ENCODE measurements at places on chromosomes 4 and X.

DNA sequence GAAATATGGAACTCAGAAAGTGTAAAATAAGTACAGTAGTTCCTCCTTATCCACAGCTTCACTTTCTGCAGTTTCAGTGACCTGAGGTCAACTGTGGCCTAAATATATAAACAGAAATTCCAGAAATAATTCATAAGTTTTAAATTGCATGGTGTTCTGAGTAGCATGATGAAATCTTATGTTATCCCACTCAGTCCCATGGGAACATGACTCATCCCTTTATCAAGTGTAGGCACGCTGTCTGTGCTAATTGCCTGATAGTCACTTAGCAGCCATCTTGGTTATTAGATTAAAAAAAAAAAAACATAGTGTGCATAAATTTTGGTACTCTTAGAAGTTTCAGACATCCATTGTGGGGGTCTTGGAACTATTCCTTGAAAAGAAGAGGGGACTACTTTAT, 983.4 kb upstream of the ADGRL3 start:
- DNase-seq: no peak

DNA sequence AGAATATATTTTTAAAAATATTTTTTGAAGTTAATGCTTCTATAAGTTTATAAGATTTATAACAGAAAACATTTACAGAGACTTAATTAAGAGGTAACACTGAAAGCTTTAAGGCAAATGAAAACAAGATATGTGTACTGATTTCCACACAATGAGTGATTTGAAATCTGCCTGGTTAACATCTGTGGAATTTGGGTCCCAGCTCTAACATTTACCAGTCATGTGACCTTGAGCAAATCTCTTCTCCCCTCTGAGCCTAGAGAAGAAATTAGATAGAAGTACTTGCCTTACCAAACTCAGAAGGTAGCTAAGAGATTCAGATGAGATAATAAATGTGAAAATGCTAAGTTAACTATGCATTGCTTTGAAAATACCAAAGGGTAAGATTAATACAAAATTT, 458.8 kb upstream of the LCORL start:
- no peak for DNase-seq

DNA sequence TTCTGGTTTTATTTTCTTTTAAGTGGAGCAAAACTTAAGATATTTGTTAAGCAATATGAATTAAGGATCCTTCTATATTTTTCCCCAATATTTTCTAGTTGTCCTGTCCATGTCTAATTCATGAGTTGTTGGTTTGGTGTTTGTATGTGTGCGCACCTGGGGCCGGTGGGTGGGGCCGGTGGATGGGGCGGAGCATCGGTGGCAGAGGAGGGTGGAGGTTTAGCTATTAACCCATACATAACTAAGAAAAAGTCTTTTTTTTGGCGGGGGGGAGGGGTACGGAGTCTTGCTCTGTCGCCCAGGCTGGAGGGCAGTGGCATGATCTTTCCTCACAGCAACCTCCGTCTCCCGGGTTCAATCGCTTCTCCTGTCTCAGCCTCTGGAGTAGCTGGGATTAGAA, 489.8 kb downstream of the PDGFC start:
- no peak for DNase-seq

GRCh38 chr4:146371812-146372211, 149.9 kb downstream of the SLC10A7 start:
- no peak for DNase-seq

GRCh38 chrX:70139736-70140135, 6.5 kb downstream of the IGBP1 start:
- DNase-seq: no peak

- DNase-seq: no peak
Observed at GRCh38 chr4:42566835-42567234, 90.1 kb downstream of the ATP8A1 start.

Measured in HAP-1 (cell line).